ENCODE measurements at places on chromosomes 7 and 10.

GRCh38 chr10:98314532-98315284 is 46.7 kb upstream of the LOXL4 start:
- DNase-seq: no peak

DNA sequence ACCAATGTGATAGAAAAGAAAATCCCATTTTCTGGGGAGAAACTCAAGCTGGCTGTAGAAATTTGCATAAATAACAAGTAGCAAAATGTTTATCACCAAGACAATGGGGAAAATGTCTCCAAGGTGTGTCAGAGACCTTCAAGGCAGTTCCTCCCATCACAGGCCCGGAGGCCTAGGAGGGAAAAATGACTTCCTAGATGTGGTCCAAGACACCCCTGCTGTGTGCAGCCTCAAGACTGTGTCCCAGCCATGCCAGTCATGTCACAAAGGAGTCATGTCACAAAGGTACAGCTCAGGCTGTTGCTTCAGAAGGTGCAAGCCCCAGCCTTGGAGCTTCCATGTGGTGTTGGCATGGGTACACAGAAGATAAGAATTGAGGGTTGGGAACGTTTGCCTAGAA is 33.7 kb upstream of the THSD7A start:
- DNase-seq: no peak

DNA sequence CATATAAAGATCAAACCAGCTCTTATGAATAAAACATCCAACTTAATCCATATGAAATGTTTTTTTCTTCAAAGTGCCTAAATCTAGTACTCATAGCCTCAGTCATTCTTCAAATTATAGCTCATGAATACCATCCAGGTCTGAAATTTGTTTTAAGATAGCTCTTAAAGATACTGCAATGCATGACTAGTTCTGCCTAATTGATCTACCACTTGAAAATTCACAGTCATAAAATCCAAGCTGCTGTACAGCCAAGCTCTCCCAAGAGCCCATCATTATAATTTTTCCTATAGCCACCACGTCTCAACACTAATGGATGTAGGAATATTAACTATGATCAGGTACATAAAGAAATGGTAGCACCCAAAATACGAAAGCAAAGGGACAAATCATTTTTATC is 87.9 kb upstream of the RNF148 start:
- no peak for DNase-seq

DNA sequence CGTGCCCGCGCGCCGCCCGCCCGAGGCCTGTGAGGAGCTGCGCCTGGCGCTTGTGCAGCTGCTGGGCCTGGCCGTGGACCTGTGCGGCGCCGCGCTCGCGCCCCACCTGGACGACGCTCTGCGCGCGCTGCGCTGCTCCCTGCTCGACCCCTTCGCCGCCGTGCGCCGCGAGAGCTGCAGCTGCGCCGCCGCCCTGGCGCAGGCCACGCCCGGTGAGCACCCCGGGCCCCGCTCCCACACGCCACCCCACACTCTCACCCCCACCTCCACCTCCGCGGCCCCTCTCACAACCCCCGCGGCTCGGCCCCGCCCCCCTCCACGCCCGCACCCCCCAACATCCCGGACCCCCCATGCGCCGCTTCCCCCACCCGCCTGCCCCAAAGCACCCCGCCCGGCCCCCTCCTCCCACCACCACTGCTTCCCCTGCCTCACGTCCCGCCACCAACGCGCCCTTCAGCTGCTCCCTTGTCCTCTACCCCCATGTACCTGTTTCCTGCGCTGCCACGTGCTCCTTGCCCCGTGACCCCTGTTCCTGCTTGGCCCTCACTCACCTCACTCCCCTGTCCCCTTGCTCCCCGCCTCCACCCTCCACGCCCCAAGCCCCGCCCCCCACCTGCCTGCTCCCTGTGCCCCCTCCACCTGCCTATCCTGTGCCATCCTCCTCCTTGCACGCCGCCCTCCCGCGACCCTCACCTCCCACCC is at the start of gene PRKAR1B:
Gene PRKAR1B (minus strand): TSS at position 178 of the 702 bp plus-strand sequence. CDS start 15,776 bp downstream, outside the sequence.
- DNase-seq: no peak

DNA sequence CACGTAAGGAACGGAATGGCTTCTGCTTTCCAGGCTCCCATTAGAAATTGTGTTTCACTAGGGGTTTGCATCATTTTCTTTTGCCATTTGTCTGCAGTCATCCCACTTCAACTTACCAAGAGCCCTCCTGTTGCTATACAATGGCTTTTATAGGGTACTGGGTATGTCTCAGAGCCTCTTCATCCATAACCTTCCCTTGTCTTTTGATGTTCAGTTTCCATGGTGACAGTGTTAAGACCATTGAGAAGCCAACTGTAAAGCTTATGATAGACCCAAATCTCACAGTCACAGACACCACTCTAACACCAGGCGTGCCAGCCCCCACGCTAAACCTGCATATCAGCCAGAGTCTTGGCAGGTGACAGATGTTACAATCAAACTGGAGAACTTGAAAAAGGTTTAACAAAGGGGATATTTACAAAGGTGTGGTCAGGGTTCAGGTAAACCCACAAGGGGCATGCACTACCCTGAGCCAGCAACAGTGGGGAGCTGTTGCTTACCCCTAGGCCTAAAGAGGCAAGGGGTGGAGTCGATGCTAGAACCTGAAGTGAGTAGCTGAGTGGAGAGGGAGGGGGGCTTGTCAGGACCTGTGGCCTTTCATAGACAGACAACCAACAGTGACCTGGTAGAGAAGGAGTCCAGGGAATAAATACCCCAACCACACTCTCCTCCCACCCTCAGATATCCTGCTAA is 53.2 kb upstream of the ABLIM1 start:
- no peak for DNase-seq

- DNase-seq: no peak
Observed at GRCh38 chr10:112446055-112446854, 459 bp downstream of the ZDHHC6 start.

DNA sequence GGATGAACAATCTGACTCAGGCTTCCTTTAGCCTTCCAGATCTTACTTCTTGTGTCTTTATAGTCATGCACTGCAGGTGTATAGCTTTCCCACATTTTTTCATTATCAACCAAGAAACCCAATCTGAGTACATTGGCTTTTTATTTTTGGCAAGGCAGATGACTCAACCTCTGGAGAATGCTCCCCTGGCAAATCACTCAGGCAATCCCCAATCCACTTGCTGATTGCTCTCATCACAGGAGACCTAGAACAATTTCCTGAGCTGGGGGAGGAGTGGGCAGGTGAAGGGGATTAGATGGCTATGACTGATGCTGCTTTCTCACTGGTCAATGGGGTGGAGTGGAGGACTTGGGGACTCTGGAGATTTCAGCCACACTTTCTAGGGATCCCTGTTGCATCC is 134.4 kb downstream of the SLC16A9 start:
- no peak for DNase-seq

- DNase-seq: no peak
Observed at GRCh38 chr10:87705339-87705738, 45.7 kb downstream of the PAPSS2 start.

GRCh38 chr7:112143136-112143535 is 63.1 kb downstream of the DOCK4 start:
- no peak for DNase-seq

DNA sequence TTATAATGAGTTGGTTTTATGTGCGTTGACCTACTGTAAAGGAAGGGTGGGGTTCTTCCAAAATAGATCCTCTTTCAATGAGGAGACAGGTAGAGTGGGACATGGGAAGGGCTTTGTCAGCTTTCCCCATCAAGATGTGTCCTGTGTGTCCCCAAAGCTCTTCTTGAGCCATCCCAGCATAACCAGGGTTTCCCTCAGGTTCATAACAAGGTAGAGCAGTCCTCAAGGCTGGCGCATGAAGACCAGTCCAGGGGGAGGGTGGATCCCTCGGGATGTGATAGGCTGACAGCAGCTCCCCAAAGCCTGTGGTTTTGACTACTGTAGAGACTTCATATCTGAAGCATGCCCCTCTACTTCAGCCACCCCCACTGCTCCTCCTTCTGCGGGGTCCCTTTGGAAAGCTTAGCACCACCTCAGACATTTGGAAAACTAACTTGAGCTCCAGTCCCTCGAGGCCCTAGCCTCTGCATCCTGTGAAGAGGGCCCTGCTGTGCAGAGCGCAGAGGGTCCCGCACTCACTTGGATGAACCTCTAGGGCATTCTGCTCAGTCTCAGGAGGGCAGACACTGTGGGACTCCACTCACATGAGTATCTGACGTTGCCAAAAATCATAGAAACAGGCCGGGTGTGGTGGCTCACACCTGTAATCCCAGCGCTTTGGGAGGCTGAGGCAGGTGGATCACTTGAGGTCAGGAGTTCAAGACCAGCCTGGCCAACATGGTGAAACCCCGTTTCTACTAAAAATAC is 1.1 kb upstream of the GIMAP8 start:
- DNase-seq: no peak

GRCh38 chr10:102537948-102538347 is 34.2 kb downstream of the SUFU start:
- no peak for DNase-seq

GRCh38 chr7:117068511-117069145 is 115.3 kb downstream of the ST7 start:
- no peak for DNase-seq

DNA sequence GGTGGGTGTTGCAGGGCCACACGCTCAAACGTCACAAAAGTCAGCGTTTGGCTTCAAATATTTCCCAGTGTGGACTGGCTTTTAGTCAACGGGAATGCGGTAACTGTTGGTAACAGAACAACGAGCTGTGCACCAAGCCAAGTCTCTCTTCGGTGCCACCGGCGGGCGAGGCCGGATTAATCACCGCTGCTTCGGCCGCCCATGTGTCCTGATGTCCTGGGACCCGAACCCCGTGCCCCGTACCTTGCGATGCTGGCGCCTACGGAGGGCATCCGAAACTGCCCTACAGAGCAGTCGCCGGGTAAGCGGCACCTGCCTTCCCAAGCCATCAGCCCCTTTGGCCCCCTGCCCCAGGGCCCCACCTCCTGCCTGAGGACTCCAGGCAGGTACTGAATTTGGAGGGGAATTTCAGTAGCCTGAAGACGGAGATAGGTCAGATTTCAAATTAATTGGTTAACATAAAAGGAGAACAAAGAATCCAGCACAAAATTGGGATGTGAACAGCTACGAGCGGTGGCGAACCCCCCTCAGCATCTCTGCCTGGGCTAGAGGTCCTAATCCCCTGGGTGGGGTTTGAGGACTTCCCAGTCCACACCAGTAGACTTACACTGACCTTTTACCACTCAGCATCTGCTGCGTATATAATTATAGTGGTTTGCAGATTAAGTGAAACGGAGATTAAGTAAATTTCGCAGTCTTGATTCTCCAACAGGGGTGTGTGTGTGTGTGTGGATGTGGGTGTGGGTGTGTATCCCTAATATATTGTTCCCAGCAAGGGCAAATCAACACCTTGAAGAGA is at the start of gene LRRC72:
Gene LRRC72 (plus strand): TSS at position 84 of the 799 bp plus-strand sequence. CDS start 128 bp downstream, at position 212.
- DNase-seq: no peak

- no peak for DNase-seq
Observed at GRCh38 chr10:15344876-15345285, 26.2 kb downstream of the FAM171A1 start.

DNA sequence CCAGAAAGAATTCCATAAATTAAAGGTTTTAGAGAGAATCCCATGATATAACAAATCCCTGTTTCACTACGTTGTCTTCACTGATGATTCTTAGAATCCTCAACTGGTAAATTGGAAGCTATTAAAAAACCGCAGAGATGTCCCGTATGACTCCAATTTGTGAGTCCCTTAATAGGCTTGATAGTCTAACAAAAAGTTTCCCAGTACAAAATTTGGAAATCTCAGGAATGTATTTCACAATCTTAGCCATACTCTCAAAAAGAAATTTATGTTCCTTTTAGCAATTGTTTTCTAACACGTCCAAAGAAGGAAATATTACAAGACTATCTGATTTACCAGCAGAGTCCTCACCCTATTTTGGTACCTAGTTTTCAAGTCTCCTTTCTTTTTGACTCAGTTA is 2.5 kb downstream of the TES start:
- no peak for DNase-seq

DNA sequence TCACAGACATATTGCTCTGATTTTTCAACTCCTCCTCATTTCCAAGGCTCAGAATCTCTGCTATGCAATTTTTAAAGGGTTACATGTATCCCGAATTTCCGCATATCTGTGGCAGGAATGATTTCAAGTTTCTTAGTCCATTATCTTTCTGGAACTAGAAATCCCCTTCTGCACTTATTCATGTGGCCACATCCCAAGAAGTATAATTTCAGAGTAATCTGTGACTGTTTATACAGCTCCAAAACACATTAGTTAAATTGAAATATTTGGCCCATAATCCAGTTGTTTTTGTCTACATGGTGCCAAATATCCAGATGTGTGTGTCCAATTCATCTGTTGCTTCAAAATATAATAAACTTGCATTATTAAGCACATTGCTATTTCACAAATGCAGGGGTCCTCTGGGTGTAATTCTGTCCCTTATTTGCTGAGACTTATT is 271.2 kb downstream of the ARHGAP12 start:
- no peak for DNase-seq

DNA sequence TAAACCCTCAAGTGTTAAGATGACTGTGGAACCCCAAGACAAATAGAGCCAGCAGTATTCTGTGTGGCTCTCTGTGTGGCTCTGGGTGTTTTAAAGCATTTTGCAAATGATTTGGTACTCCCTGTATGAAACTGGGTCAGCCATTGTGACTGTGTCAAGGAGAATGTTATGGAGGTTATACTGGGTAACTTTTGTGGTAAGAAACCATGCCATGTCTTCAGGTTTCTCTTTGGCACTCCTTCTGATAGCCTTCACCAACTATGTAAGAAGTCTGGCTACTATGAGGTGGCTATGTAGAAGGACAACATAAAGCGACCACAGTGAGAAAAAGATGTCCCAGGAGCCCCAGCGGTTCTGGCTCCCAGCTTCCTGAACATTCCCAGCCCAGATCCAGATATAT is 226.6 kb upstream of the RHOBTB1 start:
- DNase-seq: no peak

DNA sequence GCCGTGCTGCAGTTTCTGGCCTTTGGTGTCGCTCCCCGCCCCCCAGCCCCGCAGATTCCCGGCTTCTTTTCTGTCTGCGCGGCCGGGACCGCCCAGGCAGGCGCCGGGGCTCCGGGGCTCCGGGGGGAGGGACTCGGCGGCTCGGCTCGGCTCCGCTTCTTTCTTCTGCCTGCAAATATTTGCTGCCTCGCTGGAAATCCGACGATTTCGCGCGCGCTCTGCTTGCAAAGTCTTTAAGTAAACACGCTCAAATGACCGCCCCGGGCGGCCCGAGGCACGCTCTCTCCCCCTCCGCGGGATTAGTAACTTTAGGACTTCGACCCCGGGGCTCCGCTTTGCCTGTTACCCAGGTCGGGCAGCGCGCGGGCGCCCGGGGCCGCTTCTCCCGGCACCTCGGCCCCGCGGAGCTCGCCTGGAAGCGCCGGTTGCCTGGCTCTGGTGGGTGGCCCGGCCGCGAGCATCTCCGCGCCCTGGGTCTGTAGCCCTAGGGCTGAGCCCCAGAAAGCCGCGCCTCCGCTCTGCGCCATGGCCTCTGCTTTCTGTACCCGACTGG is 3.9 kb upstream of the GATA3 start:
- no peak for DNase-seq

DNA sequence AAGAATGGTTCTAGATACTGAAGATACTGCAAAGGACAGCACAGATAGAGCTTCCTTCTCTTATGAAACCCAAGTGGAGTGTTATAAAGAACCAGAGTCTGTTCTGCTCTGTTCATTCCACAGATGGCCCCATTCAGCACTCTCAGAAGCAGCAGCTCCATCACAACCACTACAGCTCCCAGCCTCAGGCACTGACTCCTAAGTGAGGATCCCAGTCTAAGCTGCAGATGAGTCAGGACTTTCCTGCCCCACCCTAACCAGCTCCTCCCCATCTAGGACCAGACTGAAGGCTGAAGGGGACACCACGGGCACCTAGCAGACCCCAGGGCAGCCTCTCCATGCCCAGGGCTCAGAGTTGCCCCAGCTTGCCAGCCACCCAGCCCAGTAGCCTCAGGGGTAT is 379.8 kb downstream of the GRID1 start:
- no peak for DNase-seq

Data from kidney glomerular epithelial cell (primary cell).